ENCODE measurements at places on chromosomes 3 and 15.
A peak's percentile ranks its signal among the peaks of the same experiment; 100 is the strongest.

DNA sequence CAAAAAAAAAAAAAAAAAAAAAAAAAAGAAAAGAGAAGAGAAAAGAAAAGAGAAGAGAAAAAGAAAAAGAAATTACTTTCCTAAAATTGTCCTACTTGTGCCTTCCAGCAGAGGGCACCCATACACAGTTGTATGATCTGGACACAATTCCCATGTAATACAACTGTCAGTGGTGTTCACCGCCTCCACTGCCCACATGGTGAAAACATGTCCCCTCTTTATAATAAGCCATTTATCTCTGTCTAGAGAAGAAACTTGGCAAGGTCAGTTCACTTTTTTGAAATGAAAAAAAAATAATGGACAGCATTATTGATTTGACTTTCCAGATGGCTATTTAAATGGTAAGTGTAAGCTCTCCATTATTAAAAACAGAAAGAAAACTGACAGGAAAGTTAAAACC, 459.4 kb downstream of the GBE1 start:
- peak; percentile 19 for DNase-seq

- DNase-seq, result no peak
These were observed 51.0 kb upstream of the EIF1B start for GRCh38 chr3:40258555-40258954.

DNA sequence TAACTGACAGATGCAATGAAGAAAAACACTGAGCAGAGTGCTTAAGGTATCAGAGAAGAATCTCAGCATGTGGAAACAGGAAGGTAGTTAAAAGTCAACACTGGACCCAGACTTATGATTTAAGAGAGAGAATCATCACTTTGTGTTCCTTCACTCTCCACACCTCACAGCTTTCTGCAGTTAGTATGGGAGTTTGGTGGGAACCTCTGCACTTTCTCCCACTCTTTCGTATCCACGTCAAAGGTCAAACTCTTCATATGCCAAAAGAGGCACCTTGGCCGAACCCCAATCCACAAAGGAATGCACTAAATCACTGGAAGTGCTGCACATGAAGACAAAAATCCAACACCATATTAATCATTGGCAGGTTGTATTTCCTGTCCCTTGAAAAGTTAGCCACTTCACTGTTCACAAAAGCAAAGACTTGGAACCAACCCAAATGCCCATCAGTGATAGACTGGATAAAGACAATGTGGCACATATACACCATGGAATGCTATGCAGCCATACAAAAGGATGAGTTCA, 361.2 kb downstream of the MAGI1 start:
- DNase-seq, result no peak

DNA sequence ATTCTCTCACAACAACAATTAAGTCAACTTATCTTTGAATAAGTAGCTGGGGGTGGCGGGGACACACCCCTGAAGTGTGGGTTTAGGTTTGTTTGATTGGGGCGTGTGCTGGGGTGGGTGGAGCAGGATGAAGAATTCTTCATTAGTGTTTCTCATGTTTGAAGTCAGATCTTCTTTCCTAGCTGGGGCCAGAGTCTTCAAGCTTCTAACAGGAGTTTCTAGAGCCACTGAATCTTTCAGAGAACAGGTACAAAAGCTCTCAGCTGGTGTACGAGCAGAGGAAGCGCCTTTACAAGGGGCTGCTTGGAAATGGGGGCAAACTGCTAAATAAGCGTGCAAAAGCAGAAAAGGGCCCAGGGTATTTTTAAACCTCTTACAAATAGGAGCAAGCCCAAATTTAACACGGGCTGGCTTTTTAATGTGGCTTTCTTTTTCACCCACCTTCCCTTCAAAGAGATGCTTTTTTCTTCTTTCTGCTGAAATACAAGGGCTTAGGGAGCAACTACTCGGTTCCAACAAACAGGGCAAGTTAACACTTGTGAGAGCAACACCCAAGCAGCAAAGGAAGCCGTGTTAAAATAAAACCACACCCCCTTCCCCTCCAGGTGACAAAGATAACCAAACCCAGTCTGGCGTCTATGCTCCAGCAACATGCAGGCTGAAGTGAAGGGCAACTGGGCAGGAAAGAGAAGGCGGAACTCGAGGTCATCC, 86.9 kb upstream of the RASGRP1 start:
- DNase-seq, result no peak

DNA sequence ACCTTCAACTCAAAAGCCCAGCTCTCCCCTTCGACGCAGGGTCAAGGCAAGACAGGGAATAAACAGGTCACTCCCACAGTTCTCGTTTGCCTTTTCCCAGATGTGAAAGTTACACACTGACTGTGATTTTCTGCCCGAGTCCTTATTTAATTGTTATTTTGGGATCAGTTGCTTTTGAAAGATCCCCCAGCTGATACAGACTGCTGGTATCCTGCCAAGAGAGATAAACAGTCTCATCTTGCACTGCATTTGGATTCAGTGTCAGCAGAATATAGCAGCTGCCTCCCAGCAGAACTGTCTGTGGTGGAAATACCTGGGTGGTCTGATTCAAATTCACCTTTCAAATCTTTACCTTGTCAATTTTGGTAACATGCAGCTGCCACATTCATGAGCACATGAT, 56.0 kb upstream of the FAM3D start:
- no peak for DNase-seq

- no peak for DNase-seq
These were observed 7.4 kb upstream of the RBPMS2 start for GRCh38 chr15:64782751-64783150.

Data from hematopoietic multipotent progenitor cell treated with erythropoietin and hydrocortisone succinate and interleukin-3 and kit ligand, for 15 days (in vitro differentiated cells).